Activated naive CD4-positive, alpha-beta T cell (primary cell): ENCODE measurements at places on chromosomes 6 and 20.
A peak's percentile ranks its signal among the peaks of the same experiment; 100 is the strongest.

GRCh38 chr20:35616465-35617396 lies 1.1 kb downstream of the SPAG4 start:
- DNase-seq = peak; percentile 39

GRCh38 chr6:26556263-26557070 lies 18.3 kb downstream of the HMGN4 start:
- DNase-seq = no peak

DNA sequence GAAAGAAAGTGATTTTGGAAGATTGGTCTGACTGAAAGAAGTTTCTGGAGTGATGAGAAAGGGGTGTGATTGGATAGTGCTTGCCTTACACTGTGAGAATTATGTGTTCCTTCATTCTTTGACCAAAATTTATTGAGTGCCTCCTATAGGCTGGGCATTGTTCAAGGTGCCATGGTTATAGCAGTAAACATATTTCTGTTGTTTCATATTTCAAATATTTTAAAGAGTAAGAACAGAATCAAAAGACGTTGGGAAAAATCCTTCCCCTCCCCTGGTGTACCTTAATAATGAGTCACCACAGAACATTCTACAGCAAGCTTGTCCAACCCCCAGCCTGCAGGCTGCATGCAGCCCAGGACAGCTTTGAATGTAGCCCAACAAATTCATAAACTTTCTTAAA lies 78.6 kb downstream of the GCLC start:
- no peak for DNase-seq

DNA sequence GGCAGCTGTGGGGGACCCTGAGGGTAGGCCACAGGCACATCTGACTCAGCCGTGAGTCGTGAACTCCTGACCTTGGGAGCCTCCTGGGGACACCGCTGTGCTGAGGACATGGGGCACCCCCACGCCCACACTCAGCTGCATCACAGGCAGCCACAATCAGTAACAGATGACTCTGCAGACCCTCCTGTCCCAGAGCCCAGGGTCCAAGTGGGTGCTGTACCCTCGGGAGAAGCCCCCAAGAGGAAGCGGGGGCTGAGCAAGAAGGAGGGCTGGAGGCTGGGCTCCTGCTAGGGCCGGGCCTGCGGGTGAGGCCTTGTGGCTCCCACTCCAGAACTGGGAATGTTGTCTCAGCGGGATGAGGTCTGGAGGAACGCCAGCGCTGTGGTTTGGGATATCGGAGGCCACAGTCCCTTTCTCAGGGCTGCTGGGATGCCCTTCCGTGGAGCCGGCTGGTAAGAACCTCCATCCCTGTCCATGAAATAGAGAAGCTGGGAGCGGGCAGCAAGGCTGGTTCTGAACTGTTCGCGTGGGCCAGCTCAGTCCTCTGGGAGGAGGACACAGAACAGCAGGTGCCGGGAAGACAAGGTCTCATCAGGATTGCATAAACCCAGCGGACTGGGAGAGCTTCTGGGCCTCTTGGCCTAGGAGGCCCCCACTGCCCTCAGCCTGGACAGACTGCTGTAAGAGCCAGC lies 3.1 kb upstream of the LAMA5 start:
- DNase-seq = no peak

GRCh38 chr6:78598966-78599365 lies 268.4 kb upstream of the IRAK1BP1 start:
- no peak for DNase-seq

- no peak for DNase-seq
Observed at GRCh38 chr6:19876672-19877071, 39.5 kb downstream of the ID4 start.

GRCh38 chr6:20709451-20709850 lies 175.2 kb downstream of the CDKAL1 start:
- DNase-seq = no peak

GRCh38 chr6:41428336-41428995 lies 93.1 kb downstream of the NCR2 start:
- DNase-seq = no peak

GRCh38 chr6:12233693-12234571 lies 56.2 kb upstream of the EDN1 start:
- DNase-seq = no peak

DNA sequence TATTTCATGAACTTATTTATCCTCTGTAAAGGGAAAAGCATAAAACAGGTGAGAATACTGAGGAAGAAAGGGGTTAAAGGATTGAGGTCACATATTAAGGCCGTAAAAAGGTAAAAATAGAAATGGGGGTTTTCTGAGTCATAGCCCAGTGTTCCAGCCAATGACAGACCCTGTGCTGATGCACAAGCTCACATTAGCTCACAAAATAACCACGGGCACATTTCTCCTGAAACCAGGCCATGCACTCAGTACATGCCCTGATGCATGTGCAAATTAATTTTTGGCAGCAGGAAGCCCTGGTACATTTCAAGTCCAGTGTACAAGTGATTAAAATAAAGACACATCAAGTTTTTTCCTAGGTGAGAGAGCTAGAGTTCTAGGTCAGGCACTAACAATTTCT lies 194.4 kb downstream of the TMEM200A start:
- no peak for DNase-seq

DNA sequence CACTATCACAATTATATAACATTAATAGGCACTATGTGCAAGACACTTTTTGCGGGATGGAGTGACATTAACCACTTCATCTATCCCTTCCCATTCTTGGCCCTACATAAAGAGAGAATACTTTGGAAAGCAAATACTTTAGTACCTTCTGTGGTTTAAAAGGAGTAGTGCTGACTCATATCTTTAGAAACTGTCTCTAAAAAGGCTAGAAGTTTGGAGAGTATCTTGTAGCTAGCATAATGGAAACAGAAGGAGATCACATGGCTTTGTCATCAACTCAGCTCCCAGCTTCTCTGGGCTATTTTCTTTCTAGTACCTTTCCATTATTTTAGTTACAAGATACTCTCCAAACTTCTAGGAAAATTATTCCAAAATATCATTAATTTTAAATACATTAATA lies 157.5 kb downstream of the ADGRG6 start:
- no peak for DNase-seq

DNA sequence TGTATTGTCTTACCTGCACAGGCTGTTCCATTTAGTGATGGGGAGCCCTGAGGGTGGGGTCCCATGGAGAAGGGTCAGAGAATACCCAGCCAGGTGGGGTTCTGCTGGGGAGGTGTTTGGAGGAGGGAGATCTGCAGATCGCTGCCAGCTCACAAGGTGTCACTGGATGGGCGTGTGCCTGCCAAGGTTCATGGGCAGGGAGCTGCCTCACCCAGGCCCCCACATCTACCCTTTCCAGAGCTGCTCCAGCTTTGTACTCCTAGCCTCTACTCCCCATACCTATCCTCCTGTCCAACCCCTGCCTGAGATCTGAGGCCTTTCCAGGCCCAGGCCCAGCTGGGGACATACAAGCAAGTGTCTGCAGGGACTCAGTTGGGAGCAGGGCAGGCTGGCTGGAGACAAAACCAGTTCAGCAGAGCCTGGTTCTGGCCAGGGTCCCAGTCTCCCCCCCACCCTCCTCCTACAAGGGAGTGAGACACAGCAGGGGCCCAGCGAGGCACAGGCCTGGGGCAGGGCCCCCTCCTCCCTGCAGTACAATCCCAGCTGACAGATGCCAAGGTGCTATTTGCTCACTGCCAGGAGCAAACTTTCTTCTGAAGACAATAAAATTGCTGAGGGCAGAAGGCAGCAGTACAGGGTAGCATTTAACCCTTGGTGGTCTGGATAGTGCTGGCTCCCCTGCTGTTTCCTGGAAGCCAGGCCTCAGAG lies 19.7 kb downstream of the SPDEF start:
- DNase-seq = no peak

GRCh38 chr6:148524976-148525375 lies 182.3 kb downstream of the SASH1 start:
- no peak for DNase-seq

DNA sequence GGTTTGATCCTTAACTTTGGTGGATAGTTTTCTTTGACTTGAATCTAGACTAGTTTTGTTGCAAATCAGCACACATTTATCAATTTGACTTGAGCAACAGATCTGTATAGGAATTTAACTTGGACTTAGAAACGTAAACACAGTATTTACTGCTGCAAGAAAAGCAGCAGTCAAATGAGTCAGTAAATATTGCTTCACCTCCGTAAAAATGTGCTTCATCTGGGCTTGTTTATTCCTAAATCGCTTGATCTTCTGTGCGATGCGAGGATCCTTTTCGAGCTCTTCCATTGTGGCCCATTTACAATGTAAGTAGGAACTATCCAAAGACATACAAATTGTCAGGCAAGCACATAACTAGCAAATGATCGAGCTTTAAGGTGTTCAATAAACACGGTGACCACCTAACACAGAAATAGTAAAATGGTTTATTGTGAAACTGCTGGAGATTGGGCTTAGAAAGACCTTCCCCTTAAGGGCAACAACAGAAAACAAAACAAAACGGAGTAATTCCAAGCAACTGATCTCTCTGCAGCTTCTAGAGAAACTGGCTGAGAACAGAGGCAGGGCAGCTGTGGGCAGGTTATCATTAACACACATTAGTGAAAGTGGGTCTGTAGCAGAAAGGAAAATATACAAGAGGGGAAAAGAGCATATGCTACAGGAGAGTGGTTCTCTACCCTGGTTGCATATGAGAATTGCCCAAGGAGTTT lies 120.8 kb downstream of the CHD6 start:
- no peak for DNase-seq

GRCh38 chr6:64280569-64280968 lies 645.0 kb downstream of the PHF3 start:
- DNase-seq = no peak

- no peak for DNase-seq
Observed at GRCh38 chr6:137968901-137969300, 101.8 kb downstream of the TNFAIP3 start.

- DNase-seq = no peak
Observed at GRCh38 chr6:19722999-19723398, 114.2 kb upstream of the ID4 start.

DNA sequence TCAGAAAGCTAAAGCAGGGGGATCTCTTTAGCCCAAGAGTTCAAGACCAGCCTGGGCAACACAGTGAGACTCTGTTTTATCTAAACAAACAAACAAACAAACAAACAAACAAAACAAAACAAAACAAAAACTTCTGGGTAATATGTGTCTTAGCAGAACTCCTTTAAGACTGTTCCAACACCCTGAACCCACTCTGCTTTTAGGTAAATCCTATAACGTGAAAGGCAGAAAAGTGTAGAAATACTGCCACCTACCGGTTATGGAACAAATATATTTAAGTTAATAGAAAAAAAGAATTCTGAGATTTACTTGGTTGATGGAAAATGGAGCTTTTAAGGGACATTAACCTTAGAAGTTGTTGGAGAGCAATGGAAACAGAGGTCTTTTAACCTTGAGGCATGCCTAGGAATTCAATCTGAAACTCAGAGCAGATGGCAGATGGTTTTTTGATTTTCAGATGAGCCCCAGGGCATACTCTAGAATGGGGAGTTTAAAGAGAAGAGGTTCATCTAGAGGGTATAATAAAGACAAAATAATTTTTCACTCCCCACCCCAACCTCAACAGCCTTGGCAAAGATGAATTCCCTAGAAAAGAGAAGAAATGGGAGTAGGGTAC lies 38.5 kb downstream of the SOD2 start:
- DNase-seq = no peak

- no peak for DNase-seq
Observed at GRCh38 chr6:27414996-27415395, 26.4 kb downstream of the ZNF391 start.

DNA sequence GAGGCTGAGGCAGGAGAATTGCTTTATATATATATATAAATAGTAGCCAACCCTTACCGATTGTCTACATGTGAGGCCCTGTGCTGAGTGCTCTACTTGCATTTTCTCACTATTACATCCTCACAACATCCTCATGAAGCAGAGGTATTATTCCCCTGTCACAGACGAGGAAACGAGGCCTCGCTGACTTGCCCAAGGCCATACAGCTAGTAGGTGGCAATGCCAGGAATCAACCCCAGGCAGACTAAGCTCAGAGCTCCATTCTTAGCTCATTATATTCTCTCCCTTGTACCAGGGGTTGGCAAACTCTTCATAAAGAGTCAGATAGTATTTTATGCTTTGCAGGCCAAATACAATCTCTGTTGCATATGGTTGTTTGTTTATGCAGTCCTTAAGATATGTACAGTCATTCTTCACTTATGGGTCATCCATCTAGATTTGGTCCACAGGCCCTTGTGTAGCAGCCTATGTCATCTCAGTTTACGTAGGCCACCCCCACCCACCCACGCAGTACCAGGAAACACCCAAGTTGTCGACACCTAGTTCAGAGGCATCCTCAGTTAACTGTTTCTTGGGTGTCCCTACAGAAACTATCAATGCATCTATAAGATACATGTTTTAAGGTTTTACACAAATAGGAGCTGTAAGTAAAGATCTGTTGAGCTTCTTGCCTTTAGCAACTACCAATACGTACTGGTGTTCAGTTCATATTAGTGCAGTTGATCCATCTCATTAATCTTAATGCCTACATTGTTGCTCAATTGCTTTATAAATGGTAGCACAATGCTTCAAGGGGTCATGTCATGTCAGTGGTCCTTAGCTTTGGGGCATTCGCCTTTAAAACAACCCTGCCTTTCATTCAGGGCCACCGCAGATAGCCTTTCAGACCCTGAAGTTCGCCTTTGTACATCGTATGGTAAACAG lies 3.0 kb downstream of the CASS4 start:
- peak; percentile 15 for DNase-seq

DNA sequence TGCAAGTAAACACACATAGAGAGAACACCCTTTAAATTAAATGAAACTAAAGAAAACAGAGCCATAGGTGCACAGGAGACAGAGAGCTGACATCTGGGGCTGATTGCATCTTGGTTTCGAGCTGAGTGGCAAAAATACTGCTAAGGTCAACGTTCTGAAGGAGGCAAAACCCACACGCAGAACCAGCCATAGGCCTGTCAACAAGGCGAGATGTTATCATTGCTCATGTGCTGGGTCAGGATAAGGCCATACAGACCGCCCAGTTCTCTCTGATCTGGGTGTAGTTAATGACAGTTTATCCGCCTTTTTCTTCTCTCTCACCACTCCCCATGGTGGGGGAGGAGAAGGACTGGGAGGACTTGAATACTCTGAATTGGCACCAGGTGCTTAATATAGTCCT lies 4.5 kb upstream of the FAM110A start:
- no peak for DNase-seq

GRCh38 chr6:1498491-1499113 lies 109.2 kb downstream of the FOXF2 start:
- no peak for DNase-seq

GRCh38 chr20:18427214-18427613 lies 39.6 kb downstream of the DZANK1 start:
- DNase-seq = no peak

GRCh38 chr20:63124092-63124781 lies 91.7 kb downstream of the YTHDF1 start:
- DNase-seq = no peak

DNA sequence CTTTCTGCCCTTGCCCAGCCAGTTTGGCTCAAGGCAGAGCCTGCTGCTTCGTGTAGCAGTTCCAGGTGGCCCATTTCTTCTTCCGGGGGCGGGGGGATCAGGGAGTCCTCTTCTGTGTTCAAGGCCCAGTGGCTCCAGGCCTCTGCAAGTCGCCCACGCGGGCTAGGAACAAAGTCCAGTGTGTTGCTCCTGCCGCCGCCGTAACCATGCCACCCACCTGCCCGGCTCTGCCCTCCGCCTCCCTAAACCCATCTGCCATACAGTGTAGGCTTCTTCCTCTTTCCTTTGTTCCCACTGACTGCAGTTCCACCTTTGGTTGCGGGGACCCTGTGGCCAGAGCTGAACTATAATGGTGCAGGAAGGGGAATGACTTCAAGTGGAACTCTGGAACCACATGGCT lies 43.9 kb upstream of the SRF start:
- no peak for DNase-seq

GRCh38 chr20:58714340-58714922 lies 21.8 kb downstream of the NPEPL1 start:
- no peak for DNase-seq
